ENCODE measurements at places on chromosomes 2 and 18.

GRCh38 chr18:72752220-72752619, 115.6 kb downstream of the NETO1 start:
- DNase-seq: no peak

GRCh38 chr18:8959551-8960135, 142.9 kb upstream of the NDUFV2 start:
- DNase-seq: no peak

DNA sequence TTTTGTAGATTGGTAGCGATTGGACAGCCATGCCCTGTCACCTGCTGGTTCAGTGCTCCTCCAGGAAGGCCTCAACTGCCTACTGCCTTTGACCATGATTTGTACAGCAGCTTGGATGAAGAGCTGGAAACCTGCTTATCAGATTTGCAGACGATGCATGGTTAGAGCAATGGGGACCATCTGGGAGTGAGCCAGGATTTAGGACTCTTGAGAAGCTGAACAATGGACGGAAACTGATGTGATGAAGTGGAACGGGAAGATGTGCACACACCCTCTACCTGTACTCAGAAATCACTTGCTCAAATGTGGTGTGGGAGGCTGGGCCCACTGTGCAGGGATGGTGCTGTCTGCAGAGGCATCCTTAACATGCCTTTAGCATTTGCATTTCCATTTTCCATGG, 57.2 kb downstream of the NCK2 start:
- no peak for DNase-seq

DNA sequence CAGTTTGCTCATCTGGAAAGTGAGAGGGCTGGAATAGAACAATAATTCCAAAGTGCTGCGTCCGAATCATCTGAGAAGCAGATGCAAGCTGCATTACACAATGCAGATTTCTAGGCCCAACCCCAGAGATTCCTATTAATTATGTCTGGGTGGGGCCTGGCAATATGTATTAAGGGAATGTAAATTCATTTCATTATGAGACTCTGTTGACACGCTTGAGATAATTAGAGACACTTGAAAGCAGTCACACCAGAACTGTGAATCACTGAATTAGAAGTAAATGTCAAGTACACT, 54.7 kb upstream of the HK2 start:
- DNase-seq: no peak

- DNase-seq: no peak
Observed at GRCh38 chr18:46373791-46374190, 269.6 kb downstream of the HAUS1 start.

- DNase-seq: no peak
Observed at GRCh38 chr18:66043009-66043408, 292.2 kb downstream of the CDH7 start.

GRCh38 chr2:180829836-180830235, 150.6 kb upstream of the UBE2E3 start:
- no peak for DNase-seq

- no peak for DNase-seq
Observed at GRCh38 chr2:112000399-112001135, 54.5 kb upstream of the TMEM87B start.

DNA sequence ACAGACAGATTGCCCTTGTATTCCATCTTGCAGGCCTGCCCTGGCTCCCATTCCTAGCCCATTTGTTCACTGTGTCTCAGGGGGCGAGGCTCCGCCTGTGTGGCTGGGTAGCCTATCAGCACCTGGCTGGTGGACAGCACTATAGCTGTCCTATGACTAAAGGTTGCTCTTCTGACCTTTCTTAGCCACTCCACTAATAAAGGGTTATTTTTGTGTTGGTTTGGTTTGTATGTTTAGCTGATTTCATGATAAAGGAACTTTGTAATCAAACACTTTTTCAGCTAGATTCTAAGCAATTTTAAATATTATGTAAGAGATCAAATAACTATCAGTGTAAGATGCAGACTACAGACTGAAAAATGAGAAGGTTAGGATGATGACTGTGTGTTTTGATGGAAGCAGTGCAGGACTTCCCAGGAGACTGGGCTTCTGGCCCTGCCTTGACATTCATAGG, 72.2 kb downstream of the CRIM1 start:
- no peak for DNase-seq

DNA sequence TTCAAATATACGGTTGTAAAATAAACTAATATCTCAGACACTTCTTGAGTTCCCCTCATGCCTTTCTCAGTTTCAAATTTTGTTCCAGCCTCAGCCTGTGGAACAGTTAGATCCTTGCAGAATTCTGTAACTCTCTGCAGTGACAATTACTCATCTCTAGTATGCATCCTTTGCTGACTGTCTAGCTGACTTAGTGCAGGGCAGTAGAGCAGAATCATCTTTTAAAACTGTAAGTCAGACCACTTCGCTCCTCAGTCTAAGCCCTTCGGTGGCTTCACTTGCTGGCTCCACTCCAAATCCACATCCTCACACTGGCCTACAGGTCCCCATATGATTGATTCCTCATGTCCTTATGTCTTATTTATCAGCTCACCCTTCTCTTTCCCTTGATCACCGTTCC, 164.1 kb upstream of the ZSWIM2 start:
- no peak for DNase-seq

GRCh38 chr2:135985826-135986393, 484 bp upstream of the DARS1 start:
- DNase-seq: no peak

DNA sequence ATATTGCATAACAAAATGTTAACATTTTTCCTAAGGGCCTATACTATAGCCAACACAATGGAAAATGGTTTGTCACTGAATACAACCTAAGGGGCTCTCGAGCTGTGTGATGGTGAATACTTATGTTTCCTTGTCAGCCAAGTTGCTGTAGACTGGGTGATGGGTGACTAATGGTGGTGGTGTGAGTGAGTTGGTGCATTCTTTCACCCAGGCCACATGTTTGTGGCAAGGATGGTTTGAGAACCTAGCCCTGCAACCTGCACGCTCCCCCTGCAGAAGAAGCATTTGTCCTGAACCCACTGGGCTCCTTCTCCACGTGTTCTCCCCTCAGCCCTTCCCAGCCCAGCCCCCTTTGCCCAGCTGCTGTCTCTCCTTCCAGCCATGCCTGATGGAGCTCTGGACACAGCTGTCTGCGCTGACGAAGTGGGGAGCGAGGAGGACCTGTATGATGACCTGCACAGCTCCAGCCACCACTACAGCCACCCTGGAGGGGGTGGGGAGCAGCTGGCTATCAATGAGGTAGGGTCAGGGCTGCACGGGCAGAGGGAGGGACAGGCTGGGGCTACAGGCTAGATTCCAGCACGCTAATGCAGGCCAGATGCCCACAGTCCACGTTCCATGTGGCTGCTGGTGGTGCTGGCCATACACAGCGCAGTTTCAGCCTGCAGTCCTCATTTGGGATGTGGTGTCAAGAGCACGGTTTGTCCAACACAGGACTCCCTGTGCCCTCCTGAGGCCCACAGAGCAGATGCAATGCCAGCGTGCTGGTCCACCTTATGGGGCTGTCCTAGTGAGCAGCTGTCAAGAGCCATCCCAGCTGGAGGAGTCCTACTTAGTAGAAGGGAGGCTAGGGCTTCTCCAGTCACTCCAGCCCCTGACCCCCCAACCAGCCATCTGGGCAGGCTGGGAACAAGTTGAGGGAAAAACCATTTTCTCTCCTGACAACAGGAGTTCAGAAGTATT, 65.4 kb downstream of the FAM168B start:
- no peak for DNase-seq

DNA sequence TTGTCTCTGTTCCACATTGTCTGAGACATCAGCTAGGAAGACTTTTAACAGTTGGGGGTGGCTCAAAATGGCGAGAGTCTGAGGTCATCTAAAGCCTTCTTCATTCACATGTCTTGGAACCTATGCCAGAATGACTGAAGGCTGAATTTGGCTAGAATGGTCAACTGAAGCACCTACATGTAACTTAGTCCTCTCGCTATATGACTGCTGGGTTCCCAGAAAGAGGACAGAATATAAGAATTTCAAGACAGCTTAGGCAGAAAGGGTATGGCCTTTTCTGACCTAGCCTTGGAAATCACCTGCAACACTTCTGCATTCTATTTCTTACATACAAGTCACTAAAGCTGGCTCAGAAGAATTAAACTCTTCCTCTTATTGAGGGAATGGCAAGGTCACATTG, 75.6 kb upstream of the OTX1 start:
- DNase-seq: no peak

DNA sequence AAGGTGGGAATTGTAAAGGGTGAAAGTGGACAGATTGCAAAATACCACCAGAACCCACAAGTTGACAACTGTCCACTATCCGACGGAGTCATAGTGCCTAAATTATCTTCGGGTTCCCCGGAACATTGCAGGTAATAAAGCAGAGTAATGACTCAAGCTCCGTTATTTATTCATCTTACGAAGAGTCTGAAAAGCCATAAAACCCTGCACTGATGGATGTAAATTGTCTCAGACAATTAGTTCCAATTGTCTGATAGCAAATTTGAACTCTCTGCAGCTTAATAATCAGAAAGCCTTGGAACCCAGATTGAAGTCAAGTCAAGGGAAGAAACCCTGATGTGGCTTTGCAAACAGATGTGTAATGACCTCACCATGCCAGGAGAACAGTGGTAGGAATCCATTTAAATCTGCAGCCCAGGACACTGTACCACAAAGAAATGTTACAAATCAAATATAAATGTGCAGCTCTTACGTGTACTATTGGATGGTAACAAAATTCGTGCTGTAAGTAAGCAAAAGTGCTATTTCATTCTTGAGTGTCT, 437.3 kb upstream of the SOX11 start:
- no peak for DNase-seq

DNA sequence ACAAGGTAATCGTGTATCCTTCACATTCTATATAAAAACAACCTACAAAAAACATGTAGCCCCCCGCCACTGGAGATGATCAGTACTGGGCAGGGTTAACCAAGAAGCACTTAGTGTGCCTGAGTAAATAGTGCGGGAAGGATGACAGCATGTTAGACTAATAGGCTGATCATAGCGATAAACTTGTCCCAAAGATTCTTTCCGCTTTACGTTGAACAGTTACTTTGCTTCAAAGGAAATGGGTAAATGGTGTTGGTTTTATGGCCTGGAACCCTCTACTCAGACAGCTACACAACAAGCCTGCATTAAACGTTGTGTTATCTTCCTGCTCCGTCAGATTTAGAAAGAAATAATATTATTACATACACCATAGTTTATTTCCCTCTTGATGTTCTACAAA, 67.7 kb downstream of the CTAGE1 start:
- no peak for DNase-seq

DNA sequence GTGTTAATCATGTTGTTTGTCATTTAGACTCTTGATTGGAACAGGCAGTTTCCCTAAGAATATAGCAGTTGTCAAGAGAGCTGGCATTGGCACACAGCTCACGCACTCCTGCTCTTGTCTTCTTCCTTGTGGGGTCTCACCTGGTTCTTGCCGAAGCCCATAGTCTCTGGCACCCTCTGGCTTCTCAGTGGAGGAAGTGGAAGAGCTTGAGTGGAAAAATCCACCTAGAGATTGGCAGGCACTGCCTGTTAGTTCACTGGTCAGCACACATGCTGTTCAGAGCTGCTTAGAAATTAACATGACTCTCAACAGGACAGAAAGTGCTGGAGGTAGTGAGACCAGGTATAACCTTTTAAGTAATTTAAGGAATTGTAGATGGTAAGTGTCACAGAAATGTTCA, 28.3 kb downstream of the SCTR start:
- DNase-seq: no peak

GRCh38 chr18:3152294-3152693, 67.5 kb downstream of the MYOM1 start:
- DNase-seq: no peak

All from femur (tissue), 1 donor.